ENCODE measurements at places on chromosomes 2 and 18. TPM values are rescaled to one million over a fixed set of nuclear protein-coding genes. Genes with fewer than 3 reads are reported as not detected.

- no peak for DNase-seq
Measured at GRCh38 chr2:112542984-112543661, 858 bp downstream of the POLR1B start.

DNA sequence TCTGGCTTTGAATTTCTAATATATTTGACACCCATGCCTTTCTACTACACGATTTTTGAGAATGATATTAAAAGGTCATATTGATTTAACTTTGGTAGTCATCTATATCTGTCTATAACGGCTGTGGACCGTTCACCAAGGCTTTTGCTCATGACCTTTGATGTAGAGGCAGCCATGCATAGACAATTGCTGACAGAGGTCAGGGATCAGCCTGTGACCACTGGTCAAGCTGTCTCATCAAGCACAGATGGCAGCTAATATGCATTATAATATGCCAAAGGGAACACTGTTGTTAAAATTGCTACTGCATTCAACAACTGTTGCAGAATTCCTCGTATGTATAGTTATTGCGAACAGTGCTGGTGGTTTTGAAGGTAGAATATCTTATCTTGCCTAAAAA is 323.9 kb upstream of the DSEL start:
- no peak for DNase-seq

DNA sequence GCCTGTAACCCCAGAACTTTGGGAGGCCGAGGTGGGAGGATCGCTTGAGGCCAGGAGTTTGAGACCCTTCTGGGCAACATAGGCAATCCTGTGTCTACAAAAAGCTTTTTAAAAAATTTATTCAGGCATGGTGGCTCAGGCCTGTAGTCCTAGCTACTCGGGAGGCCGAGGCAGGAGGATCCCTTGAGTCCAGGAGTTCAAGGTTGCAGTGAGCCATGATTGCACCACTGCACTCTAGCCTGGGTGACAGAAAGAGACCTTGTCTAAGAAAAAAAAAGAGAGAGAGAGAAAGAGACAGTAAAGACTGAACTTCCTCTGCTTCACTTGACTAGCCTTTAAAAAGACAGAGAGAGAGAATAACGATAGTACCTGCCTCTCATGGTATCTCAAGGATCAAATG is 62.4 kb downstream of the INPP5D start:
- DNase-seq = no peak

Gene PSTPIP2
- total RNA-seq = 12.4 TPM

DNA sequence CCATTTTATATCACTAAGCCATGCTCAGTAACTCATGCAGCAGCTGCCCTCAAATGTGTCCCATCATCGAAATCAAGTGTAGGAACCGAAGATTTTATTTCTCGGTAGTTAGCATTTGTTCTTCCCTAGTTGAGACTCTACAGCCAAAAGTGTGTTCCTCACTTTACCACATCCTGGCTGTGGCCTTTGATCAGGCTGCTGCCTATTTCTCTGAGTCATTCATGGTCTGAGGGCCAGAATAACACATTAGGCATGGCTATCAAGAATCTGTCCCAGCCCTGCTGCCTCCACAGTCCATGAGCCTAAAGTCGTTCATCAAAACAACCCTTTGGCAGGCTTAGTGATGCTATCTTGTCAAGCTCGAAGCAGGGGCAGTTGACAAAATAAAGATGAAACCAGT is 300.1 kb downstream of the TDRD15 start:
- DNase-seq = no peak

GRCh38 chr18:23248826-23249225 is 113.5 kb downstream of the CABLES1 start:
- no peak for DNase-seq

GRCh38 chr2:227472265-227473121 is 537 bp downstream of the AGFG1 start:
- peak; percentile 89 for DNase-seq

Gene AKAIN1
- not detected for total RNA-seq

Gene ACADL
- 6.5 TPM for total RNA-seq

DNA sequence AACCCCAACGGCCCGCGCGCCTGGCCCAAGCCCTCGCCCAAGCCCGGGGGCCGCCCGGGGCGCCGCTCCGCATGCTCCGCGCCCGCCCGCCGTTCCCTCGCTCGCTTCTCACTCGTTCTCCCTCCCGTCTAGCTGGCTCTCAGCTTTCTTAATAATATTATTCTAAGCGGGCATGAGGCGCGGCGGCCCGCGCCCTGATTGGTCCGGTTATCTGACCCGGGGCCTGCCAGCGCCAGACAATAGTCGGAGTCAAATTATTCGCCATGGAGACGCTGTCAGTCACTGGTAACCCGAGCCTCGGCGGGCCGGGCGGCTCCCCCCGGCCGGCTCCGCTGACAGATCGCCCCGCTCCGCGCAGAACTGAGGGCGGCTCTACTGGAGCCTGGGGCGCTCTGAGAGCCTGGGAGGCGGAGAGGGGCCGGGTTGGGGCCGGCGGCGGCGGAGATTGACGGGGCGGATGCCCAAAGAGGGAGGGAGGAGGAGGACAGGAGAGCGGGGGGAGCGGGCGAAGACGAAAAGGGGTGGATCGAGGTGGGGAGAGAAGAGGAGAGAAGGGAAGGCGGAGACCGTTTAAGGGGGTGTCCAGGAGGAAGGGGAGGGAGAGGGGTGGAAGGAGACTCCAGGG is at the start of gene SIX2:
Gene SIX2, minus strand, starts transcription at position 150 of the 625 bp plus-strand sequence. CDS start 342 bp downstream, outside the sequence.
- peak; percentile 91 for DNase-seq

DNA sequence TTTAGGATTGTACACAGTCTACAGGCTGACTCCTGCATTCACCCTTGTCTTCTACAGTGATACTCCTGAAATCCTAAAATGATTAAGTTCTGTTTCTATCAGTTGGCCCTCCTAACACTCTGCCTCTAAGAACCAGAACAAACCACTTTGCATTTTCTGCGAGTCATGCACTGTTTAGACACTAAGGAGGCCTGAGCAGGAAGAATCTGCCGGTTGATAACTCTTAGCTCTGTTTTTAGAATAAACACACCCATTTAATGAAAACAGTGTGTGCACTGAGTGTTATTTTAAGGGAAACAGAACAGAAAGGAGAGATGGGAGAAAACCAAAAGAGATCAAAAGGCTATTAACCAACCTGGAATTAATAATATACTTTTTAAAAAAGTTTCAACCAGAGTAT is 22.9 kb upstream of the SSB start:
- no peak for DNase-seq

Gene ELOA2
- not detected for total RNA-seq

DNA sequence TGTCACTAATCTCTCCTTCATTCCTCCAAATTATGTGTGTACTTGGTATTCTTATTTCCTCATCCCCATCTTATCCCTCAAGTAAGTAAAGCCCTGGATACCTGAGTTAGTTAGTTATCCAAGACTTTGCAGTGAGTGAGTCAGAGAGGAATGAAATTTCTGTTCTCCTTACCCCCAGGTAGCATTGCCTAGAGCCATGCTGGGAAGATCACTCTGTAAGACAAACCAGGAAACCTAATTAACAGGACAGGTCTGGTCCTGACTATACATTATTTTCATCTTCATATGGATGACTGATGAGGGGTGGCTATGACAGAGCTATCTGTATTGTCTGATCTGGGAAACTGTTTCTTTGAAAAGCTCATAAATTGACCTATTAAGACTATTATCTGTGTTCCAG is 55.0 kb upstream of the ITGA6 start:
- no peak for DNase-seq

Gene GPR155
- total RNA-seq = 17.6 TPM

DNA sequence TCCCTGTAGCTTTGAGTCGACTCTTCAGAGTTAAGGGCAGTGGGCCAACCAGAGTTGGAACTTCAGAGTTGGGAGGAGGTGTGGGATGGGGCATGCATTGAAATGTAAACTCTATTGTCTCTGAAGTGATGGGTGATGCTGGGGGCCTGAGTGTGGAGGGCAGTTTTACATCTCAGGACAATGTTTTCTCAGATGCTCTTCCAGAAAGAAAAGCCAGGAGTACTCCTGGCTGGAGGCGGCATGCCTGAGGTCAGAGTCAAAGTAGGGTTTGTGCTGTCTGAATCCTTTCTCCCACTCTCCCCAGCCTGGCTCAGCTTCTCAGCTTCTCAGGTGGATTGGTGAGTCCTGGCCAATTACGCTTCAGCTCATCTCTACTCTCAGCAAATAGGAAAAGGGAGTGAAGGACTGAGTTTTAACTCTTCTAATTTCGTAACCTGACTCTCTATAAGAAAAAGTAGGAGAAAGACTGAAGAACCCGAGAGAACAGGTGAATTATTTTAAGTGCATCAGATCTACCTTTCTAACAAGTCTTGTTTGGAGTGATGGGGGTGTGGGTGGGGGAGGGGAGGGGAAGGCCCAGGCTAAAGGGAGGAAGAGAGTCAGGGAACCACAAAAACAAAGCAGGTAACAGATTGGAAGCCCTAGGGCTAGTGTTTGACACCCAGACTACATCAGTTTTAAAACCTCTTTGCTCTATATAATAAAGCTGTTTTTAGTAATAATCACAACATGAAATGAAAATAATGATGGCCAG is 107.5 kb upstream of the PELI1 start:
- DNase-seq = no peak

Gene SCN1A
- total RNA-seq = not detected

- no peak for DNase-seq
Measured at GRCh38 chr2:13018490-13018889, 301.8 kb downstream of the TRIB2 start.

GRCh38 chr2:167749660-167750059 is 497.7 kb downstream of the STK39 start:
- DNase-seq = no peak

Gene HAAO
- total RNA-seq = 3.6 TPM

DNA sequence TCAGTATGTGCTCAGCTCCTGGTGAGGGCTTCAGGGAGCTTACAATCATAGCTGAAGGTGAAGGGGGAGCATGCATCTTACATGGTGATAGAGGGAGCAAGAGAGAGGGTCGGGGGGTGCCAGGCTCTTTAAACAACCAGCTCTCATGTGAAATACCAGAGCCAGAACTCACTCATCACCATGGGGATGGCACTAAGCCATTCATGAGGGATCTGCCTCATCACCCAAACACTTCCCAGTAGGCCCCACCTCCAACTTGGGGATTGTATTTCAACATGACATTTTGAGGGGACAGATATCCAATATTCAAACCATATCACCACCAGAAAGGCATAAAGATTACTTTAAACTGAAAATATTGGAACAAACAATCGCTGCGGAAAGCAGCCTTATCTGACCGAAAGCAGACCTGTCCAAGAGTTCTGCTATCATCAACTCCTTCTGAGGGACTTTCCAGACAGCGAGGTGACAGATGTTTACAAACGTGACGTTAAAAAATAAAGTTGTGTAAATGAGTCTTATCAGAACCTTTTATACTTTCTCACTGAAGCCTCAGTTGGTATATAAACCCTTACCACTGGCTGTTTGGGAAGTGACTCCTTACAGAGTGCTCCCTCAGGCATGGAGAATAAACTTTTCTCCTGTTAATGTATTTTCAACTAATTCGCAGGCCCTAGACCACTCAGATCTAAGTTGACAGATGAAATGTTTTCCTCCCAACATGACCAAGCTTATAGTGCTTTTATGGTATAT is 35.5 kb upstream of the PTH2R start:
- DNase-seq = no peak

- DNase-seq = no peak
Measured at GRCh38 chr2:183709829-183710228, 585.6 kb downstream of the NUP35 start.

Gene ZNF236
- total RNA-seq = 15.2 TPM

Gene FAM124B
- 0.55 TPM for total RNA-seq

DNA sequence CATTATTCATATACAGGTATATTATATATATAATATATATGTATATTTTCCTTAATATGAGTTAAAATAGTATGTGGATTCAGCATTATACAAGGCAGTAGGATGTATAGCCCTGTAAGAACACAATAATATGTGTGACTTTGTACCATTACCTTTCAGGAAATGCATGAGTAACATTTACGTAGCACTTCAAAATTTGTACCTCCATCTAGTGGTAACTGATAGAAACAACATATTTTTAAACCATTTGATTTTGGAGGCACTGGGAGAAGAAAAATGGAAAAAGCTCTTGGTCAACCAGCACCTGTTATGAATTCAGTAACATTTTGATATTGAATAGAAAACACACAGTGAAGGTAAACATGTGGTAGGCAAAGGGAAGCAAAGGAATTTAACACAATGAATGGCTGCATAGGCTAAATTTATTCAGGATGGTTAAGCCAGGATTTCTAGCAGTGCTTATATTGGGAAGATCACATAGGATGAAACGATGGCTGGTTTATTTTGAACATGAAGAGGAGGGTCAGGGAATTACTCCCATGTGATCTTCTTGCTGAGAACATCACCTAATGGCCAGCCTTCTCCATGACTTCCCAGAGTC is 565.5 kb downstream of the CCDC85A start:
- DNase-seq = no peak

- no peak for DNase-seq
Measured at GRCh38 chr2:207067473-207067872, 98.3 kb downstream of the KLF7 start.

GRCh38 chr18:70005580-70005979 is 57.9 kb upstream of the CD226 start:
- no peak for DNase-seq

Gene GLI2
- total RNA-seq = 4.8 TPM

Gene GALR1
- total RNA-seq = not detected

Gene CD28
- total RNA-seq = 0.08 TPM

GRCh38 chr18:37383036-37383785 is 182.4 kb downstream of the CELF4 start:
- no peak for DNase-seq

DNA sequence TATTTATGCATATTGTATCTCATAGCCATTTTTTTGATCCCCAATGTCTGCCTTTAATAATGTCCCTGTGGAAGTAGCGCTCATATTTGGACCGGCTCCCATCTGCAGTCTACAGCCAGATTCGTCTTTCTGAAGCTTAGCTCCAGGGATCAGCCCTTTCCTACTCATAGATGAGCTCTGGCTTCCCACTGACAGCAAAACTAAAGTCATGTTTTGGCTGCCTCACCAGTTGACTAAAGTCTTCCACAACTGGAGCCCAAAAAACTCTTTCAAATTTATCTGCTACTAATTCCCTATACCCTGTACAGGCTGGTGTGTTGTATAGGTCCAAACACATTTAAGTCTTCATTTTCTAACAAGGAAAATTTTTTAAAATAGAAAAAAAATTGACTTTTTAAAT is 294.2 kb upstream of the HNMT start:
- DNase-seq = no peak

GRCh38 chr2:108630567-108631405 is 88.5 kb upstream of the RANBP2 start:
- no peak for DNase-seq

- no peak for DNase-seq
Measured at GRCh38 chr2:9980520-9980919, 29.0 kb downstream of the GRHL1 start.

- DNase-seq = no peak
Measured at GRCh38 chr2:119713819-119714490, 35.0 kb downstream of the TMEM177 start.

Gene GRHL1
- total RNA-seq = 105 TPM

DNA sequence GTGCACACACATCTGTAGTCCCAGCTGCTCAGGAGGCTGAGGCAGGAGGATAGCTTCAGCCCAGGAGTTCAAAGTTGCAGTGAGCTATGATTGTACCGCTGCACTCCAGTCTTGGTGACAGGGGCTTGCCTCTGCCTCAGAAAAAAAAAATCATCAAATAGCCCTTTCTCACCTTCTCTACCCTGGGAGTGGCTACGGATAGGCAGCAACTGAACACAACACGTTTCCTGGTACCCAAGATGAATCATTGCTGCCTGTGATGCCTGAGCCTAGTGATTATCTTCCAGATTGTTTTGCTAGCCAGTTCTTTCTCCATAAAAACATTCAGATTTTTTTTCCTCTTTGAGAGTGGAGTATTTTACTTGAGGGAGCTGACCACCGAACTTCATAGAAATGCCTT is 13.5 kb downstream of the INPP4A start:
- DNase-seq = peak; percentile 34

Data from lower leg skin (tissue), 4 donors.